ENCODE measurements at places on chromosomes 3 and 15.

GRCh38 chr3:184563941-184564684, 2.5 kb downstream of the EPHB3 start:
- no peak for DNase-seq

- no peak for DNase-seq
Observed at GRCh38 chr3:24595796-24596195, 101.1 kb upstream of the THRB start.

- DNase-seq, result no peak
Observed at GRCh38 chr3:48587686-48588085, 7.4 kb downstream of the COL7A1 start.

GRCh38 chr15:87033056-87033455, 953.4 kb downstream of the AGBL1 start:
- no peak for DNase-seq

DNA sequence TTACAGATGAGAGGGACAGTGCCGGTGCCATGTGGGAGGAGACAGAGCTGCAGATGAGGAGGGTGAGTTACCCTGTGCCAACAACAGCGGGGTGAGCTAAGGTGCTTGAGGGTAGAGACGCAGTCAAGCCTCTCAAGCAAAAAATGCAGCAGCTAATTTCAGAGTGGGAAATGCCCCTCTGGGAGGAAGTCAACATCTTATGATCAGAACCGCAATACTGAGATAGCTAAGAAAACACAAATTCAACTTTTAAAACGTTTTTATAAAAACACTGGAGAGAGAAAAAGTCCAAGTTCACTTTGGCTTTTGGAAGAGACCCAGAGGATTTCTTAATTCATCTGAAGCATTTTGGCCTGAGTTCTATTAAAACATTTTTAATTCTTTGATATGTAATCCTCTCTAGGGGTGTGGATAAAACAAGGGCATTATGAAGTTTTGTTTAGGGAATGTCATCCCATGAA, 319.2 kb downstream of the SLC9A9 start:
- DNase-seq, result no peak

DNA sequence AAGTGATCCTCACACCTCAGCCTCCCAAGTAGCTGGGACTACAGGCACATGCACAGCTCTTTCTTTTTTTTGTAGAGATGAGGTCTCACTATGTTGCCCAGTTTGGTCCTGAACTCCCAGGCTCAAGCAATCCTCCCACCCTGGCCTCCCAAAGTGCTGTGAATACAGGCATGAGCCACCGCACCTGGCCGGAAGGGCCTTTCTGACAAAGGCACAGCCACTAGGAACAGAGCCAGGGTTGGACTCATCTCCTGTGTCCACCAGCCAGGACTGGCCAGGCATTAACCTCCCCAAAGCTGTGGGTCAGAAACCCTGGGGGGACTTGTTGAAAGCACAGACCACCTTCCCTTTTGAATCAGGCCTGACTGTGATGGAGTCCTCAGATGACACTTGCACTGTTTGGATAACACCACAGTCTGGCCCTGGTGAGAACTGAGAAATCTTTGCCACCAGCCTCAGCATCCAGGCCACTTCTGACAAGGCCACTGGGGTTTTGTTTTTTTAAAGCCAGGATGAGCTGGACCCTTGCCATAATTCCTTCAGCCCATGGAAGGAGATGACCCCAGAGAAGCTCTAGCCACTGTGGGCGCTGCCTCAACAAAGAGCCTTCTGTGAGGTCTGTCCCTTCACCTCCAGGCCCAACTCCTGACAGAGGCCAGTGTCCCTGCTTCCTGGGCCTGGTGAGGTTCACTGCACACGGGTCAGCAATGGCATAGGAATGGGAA, 4.8 kb downstream of the TKT start:
- DNase-seq, result no peak

- no peak for DNase-seq
Observed at GRCh38 chr15:63805993-63806980, 27.5 kb downstream of the HERC1 start.

All from activated T-helper 1 cell treated with anti-CD3 and anti-CD28 coated beads, Interleukin-12 subunit alpha, Interleukin-12 subunit beta, Interleukin-2, Interleukin-4 antibody, amounts not matched to agents 30 ng/mL and 10 ng/mL and 1 ng/mL, durations not matched to agents 14 hours and 24 hours and 36 hours (primary cell).